Activated naive CD8-positive, alpha-beta T cell treated with anti-CD3 and anti-CD28 coated beads, Interleukin-2, amount 50 U/mL, for 24 hours (primary cell): ENCODE measurements at places on chromosomes 16 and 17.

- H3K4me3 ChIP-seq = no peak overlapping the region
- no peaks in the 10 kb centered on the region for H3K36me3 ChIP-seq
- peak overlapping the region; percentile 85 for H3K27ac ChIP-seq
- DNase-seq = no peak
- peaks cover 25% of the 10 kb centered on the region for H3K4me1 ChIP-seq
Observed at GRCh38 chr16:57140931-57141668, 44.7 kb downstream of the PSME3IP1 start.

GRCh38 chr17:3929181-3929580, 12.9 kb upstream of the P2RX1 start:
- no peak overlapping the region for H3K27ac ChIP-seq
- H3K36me3 ChIP-seq = peaks cover 4% of the 10 kb centered on the region
- no peak for DNase-seq
- no peak overlapping the region for H3K4me3 ChIP-seq
- no peaks in the 10 kb centered on the region for H3K4me1 ChIP-seq
- H3K27me3 ChIP-seq = no peaks in the 10 kb centered on the region

DNA sequence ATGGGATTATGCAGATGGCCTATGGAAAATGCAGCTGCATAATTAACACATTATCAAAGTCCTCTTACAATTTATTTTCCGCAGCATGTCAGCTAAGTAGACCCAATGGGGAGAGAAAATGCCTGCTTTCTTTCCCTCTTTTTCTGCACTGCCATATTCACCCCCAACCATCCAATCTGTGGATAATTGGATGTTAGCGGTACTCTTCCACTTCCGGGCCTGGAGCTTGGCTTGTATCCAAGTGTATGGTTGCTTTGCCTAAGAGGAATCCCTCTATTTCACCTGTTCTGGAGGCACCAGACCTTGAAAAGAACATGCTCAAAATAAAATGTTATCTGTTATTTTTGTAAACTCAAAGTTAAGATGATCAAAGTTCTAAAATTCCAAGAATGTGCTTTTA, 41.1 kb upstream of the CACNG3 start:
- H3K36me3 ChIP-seq = peaks cover 46% of the 10 kb centered on the region
- no peak for DNase-seq
- H3K27ac ChIP-seq = no peak overlapping the region

DNA sequence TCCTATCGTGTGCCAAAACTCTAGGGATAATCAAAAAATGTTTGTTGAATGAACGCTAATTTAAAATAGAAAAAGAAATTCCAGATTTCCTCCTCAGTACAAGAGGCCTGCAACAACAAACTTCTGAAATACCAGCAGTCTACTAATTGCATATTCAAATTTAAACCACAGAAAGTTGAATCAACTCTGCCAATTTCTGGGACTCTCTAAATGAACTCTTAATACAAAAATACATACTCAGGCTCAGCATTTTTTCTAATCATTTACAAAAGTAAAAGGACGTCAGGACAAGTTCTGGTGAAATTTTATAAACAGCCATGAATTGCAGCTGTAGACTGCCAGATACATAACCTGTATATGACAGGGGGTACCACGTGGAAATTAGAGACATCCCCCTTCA, 49.0 kb downstream of the KANSL1 start:
- no peak overlapping the region for H3K4me3 ChIP-seq
- H3K4me1 ChIP-seq = peaks cover 94% of the 10 kb centered on the region
- no peak for DNase-seq
- peaks cover 12% of the 10 kb centered on the region for H3K36me3 ChIP-seq
- peak overlapping the region; percentile 44 for H3K27ac ChIP-seq

GRCh38 chr17:41496803-41497484, 7.2 kb upstream of the KRT36 start:
- peaks cover 2% of the 10 kb centered on the region for H3K27me3 ChIP-seq
- no peak overlapping the region for H3K4me3 ChIP-seq
- H3K4me1 ChIP-seq = peaks cover 10% of the 10 kb centered on the region
- peak; percentile 67 for DNase-seq

DNA sequence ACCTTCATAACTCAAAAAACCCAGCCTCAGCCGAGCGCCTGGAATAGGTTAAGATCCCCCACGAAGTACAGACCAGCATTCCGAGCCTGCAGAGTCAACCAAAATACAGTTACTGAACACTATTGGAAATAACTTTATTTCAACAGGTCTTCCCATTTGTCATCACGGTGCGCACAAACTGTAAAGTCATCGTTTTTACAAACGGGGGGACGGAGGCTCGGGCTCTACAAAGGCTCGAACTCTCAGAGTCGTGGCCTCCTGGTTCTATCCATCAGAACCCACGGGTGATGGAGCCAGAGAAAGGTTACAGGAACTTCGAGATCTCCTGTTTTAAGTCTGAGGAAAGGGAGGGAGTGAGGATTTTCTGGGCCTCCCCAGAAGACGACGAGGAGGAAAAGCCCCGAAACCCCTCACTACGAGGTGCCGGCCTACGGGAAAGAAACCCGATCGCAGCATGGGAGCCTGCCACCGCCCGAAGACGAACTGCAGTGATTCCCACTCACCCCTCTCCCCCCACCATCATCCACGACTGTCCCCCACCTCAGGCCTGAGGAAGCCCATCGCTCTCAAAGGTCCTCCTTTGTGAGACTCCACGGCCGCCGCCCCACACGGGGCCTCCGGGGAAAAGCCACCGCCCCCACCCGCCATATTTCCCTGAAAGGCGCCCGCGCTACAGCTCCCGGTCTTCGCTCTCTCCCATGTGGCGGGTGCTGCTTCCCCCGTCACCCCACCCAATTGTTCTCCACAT, 917 bp downstream of the YWHAE start:
- DNase-seq = peak; percentile 20
- H3K4me1 ChIP-seq = peaks cover 44% of the 10 kb centered on the region
- peak overlapping the region; percentile 100 for H3K4me3 ChIP-seq

DNA sequence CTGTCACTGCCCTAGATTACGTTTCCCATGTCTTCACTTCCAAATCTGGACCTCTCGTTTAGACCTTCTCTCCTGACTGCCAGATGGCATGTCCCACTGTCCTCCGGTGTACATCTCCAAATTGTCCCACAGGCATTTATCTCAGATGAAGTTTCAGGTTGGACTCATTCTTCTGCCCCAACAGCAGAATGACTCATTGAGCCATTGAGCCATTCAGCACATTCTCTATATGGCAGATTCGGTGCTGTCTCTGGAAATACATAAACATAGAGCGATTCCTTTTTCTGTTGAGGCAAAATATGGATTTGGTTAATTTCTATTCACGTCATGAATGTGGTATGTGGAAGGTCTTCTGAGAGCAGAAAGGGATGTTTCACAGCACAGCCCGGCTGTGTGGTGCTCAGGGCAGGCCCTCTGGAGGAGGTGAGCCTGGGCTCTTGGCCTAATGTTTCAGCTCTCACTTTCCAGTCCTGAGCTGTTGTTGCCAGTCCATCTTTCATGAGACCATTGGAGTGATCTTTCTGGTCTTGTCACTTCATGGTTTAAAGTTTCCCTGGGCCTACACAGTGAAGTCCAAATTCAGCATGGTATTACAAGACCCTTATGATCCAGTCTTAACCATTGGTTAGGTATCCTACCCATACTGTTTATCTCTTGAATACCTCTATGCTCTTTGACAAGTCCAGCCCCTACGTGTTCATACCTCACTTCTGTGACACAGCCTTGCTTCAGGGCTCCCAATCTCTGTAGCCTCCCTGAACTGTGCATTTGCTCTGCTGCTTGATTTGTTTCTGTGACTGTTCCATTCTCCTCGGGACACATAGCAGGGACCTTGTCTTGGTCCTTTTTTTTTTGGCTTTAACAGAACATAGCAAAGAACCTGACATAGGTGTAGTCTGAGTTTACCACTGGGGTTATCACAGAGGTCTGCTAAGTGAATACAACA, 15.9 kb downstream of the HAPSTR1 start:
- no peaks in the 10 kb centered on the region for H3K27me3 ChIP-seq
- H3K36me3 ChIP-seq = peaks cover 81% of the 10 kb centered on the region
- peak overlapping the region; percentile 5 for H3K4me3 ChIP-seq
- peak overlapping the region; percentile 68 for H3K27ac ChIP-seq
- peaks cover 92% of the 10 kb centered on the region for H3K4me1 ChIP-seq

DNA sequence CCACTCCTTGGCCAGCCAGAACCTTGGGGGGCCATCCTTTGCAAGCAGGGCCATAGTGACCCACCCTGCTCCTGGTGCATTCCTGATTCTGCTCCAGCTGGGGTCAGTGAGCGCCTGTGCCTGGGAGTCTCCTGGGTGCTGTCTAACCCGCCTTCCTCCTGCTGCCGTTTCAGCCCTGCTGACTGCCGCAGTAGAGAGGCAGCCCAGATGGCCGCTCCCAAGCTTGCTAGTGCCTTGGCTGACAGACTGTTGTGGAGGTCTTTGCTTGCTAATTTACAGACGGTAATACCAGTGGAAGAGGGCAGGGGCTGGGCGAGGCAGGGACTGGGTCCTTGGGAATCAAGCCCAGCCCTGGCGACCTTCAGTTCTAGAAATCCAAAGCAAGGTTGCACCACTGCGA, 99.6 kb downstream of the SOCS1 start:
- H3K36me3 ChIP-seq = peaks cover 11% of the 10 kb centered on the region
- no peak overlapping the region for H3K4me3 ChIP-seq
- no peak for DNase-seq
- H3K4me1 ChIP-seq = peaks cover 56% of the 10 kb centered on the region
- H3K27ac ChIP-seq = no peak overlapping the region
- H3K27me3 ChIP-seq = no peaks in the 10 kb centered on the region

DNA sequence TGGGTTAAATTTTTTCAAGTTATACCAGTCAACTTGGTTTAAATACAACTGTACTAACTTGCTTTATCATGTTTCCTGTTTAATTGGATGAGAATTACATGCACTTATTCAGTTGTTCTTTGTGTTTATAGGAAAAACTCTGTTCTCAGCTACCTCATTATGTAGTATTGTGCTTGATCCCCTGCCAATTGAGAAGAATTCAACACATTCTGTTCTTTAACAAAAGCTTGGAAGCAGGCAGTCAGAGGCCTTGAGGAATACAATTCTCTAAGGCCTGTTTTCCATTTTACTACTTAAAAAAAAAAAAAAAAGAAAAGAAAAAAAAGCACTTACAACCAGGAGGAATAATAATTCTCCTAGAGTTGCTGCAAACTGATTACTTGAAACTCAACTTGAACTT, 60.6 kb upstream of the CMIP start:
- peaks cover 2% of the 10 kb centered on the region for H3K36me3 ChIP-seq
- no peak overlapping the region for H3K27ac ChIP-seq
- H3K4me3 ChIP-seq = no peak overlapping the region
- DNase-seq = no peak
- H3K4me1 ChIP-seq = no peaks in the 10 kb centered on the region

DNA sequence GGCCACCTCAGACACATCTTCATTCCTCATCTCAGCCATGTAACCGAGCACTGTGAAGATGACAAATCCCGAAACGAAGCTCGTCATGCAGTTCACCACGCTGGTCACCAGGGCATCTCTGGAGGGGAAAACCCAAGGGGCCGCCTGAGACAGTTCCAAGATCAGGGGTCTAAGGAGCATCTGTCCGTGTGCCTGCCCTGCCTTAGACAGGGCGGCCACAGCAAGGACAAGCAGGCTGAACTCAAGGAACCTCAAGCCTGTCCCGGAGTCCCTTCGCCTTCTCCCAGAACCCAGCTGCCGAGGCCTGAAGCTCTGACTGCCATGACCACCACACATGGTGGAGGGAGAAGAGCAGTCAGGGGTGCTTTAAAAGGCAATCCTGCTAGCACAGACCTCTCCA, 22.7 kb downstream of the SLC6A4 start:
- no peaks in the 10 kb centered on the region for H3K36me3 ChIP-seq
- H3K27me3 ChIP-seq = peaks cover 3% of the 10 kb centered on the region
- H3K27ac ChIP-seq = no peak overlapping the region
- peaks cover 9% of the 10 kb centered on the region for H3K4me1 ChIP-seq
- H3K4me3 ChIP-seq = no peak overlapping the region
- DNase-seq = no peak

DNA sequence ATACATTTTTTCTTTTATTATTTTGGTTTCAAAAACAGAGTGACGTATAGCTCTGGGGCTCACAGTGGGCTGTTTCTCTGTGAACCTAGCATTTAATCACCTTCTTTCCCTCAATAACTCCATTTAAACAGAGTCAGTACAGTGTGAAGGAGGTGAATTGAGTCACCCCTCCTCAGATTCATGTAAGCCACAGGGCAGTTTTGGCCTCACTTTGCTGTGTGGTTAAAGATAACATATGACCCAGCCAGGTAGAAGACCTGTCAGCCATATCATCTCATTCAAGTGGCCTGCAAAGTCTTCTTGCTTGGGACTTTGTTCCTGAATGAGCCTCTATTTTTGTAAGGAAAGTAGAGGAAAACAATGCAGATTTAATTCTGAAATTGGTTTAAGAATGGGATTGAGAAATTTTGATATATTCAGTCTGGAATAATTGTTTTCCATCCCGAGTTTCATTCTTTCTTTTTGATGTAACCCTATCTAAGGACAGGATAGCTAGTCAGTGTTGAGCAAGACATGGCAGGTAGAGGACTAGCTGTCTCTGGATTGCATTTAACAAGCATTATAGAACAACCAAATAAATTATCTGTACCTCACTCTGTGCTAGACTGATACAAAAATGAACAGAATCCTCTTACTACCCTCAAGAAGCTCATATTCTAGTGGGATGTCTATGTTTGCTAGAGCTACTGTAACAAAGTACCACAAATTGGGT, 13.1 kb downstream of the MAP2K6 start:
- H3K4me3 ChIP-seq = no peak overlapping the region
- no peaks in the 10 kb centered on the region for H3K27me3 ChIP-seq
- H3K36me3 ChIP-seq = peaks cover 2% of the 10 kb centered on the region
- H3K4me1 ChIP-seq = peaks cover 53% of the 10 kb centered on the region
- no peak for DNase-seq

DNA sequence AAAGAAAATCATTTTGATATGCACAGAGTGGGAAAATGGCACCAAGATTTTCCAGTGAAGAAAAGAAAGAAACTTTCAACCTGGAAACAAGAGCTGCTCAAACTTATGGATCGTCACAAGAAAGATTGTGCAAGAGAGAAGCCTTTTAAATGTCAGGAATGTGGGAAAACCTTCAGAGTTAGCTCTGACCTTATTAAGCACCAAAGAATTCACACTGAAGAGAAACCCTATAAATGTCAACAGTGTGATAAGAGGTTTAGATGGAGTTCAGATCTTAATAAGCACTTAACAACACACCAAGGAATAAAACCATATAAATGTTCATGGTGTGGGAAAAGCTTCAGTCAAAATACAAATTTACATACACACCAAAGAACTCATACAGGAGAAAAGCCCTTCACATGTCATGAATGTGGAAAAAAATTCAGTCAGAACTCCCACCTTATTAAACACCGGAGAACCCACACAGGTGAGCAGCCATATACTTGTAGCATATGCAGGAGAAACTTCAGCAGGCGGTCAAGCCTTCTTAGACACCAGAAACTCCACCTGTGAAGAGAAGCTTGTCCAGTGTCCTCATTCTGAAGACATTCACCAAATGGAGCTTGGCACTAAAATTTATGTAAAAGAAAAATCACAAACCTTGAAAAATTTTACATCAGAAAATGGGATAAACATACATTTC, 12.2 kb downstream of the ZNF75A start:
- H3K27me3 ChIP-seq = no peaks in the 10 kb centered on the region
- peaks cover 78% of the 10 kb centered on the region for H3K36me3 ChIP-seq
- H3K27ac ChIP-seq = no peak overlapping the region
- DNase-seq = no peak
- H3K4me1 ChIP-seq = no peaks in the 10 kb centered on the region
